ENCODE measurements at places on chromosomes 12 and 14.

GRCh38 chr12:80442426-80443222 lies 1.4 kb upstream of the PTPRQ start:
- no peak for DNase-seq

- no peak for DNase-seq
Observed at GRCh38 chr12:81944886-81945285, 185.7 kb upstream of the PPFIA2 start.

DNA sequence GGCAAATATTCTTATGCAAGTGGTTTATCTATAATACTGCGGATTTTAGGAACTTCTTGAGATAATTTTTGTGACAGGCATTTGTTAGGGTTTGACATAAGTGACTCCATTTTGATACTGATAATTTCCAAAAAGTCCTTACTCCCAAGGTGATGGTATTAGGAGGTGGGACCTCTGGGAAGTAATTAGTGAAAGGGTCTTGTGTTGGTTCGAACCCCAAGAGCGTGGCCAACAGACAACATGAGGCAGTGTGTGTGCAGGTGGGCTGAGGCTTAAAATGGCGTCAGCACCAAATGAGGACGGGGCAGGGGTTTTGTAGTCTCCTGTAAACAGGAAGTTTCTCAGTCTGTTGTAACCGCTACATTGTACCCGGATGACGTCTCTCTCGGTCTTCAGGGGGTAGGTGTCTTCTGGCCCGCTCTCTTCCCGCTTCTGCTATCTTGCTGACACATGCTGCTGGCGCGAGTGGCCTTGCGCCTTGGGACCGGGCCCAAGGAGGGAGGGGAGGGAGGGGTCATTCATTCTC lies 1.7 kb upstream of the C12orf43 start:
- no peak for DNase-seq

DNA sequence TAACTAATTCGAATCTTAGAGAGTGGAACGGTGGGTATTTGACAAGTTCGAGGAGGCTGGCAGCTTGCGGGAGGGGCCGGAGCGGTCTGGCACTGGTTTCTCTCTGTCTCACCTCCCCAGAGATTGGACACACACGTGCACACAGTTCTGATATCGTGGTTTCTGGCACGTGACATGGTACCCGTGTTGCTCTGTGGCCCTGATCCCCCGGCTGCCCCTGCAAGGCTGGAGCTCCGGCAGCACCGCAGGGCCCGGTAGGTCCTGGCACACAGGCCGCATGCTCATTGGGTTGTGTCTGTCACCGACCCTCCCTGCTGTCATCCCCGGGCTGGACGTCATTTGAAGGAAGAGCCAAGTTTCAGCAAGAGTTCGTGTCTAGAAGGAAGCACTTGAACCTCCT lies 82.7 kb downstream of the PPP2R5C start:
- no peak for DNase-seq

- peak; percentile 70 for DNase-seq
Observed at GRCh38 chr12:104457746-104458693, 1.3 kb downstream of the CHST11 start.

DNA sequence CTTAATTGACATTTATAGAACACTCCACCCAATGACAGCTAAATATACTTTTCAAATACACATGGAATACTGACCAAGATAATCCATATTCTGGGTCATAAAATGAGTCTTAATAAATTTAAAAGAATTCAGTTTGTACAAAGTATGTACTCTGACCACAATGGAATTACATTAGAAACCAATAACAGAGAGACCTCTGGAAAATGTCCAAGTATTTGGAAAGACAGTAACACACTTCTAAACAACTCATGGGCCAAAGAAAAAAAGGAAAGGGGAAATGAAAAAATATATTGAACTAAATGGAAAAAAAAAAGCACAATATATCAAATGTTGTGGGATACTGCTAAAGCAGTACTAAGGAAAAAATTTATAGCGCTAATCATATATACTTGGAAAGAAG lies 52.0 kb downstream of the CRACR2A start:
- DNase-seq = no peak

- no peak for DNase-seq
Observed at GRCh38 chr14:46581036-46581671, 70.4 kb downstream of the RPL10L start.

- DNase-seq = no peak
Observed at GRCh38 chr12:87280893-87281292, 748.3 kb downstream of the C12orf50 start.

DNA sequence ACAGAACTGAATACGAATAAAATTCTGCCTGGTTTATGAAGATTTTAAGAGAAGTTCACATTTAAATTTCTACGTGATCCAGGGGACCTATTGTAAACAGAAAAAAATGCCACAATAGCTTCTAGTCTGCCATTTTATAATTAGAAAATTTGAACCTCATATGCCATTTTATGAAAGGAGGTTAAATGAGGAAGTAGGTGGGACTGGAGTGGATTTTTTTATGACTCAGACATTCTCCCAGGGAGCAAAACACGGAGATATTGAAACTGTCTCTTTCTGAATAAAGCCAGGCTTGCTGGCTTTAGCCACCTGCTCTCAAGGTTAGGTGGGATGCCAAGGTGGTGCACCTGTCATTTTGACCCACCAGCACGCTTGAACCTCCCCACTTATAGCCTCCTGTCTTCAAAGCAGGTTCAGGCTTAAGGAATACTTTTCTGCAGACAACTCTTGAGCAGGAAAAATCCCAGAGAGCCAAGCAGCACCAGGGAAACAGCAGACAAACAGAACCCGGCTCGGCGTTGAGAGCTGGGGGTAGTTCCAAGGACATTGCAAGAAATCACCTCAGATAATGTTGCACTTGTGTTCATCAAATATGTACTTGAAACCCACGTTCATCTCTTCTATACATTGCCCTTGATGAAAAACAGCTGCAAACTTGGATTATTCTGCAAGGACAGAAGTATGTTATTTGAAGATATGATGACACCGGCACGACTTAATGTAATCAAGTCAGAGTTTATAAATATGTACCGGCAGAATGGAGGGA lies 203.7 kb downstream of the PPM1H start:
- DNase-seq = no peak

DNA sequence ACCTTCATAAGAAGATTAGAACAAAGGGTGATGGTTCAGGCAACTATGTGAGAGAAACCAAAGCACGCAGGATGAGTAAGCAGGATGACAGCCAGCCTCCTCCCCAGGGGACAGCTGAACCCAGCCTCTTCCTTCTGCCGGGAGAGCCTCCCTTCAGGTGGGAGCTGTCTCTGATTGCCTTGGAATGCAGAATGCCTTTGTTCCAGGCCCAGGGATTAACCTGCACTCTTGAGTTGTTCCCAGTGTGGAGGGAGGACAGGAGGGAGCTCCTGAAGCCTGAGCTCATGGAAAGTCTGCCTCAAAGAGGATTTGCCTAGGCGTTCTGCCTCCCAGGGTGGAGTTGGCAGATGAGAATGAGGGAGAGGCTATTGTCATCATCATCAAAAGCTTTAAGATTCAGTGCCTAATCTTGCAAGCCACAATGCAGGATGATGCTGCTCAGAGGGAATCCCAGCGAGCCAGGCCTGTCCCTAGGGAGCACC lies 3.6 kb upstream of the KRT6A start:
- DNase-seq = no peak

DNA sequence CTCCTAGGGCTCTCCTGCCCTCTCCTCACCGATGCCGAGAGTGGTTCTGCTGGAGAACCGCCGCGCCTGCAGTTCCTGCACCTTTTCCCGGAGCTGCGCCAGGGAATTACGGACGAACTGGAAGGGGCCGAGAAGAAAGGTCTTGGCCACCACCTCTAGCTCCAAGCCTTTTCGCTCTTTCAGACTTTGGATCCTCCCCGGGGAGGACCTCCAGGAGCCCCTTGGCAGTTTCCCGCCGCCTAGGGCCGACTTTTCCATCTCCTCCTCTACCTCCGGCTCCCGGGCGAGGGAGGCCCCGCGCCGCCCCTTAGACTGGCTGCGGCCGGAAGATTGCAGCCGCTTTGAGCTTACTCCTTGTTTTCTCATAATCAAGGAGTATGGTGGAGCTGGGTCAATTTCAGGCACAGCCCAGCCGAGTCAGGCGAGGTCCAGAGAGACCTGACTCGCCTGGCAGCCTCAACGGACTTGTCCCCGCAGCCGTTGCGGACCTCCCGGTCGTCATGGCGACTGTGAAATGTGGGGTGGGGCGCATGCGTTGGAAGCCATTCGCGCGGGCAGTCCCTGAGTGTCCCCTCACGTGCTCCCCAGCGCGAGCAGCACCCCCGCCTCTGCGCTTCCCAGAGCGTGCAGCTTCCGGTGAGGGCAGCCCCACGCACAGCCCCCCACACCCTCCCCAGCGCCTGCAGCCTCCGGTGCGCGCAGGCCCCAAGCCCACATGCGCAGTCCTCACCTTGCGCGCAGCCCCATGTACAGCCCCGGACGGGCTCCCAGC lies at the start of gene DPY19L2:
DPY19L2 (minus strand) TSS at position 466 of the 772 bp plus-strand sequence; CDS start at position 366, 100 bp downstream.
- peak; percentile 83 for DNase-seq

DNA sequence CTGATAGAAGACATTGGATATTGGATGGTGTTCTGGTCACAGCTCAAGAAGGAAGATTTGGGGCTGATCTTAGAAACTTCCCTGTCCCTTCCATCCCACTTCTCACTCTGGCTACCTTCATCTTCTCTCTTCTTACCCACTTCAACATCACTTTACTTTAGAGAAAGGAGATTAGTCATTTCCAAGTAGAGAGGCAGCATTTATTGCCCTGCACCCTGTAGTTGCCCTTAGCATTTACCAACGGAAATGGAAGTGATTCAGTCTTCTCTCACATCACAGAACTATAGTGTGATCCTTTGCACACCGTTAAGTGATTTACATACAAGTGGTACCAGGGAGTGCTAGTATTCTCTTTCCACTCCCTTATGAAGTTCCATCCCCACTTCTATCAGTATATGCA lies 52.4 kb downstream of the PHLDA1 start:
- DNase-seq = peak; percentile 67

- DNase-seq = no peak
Observed at GRCh38 chr14:39576736-39577135, 144.5 kb upstream of the FBXO33 start.

GRCh38 chr12:64006211-64006825 lies 161.8 kb downstream of the SRGAP1 start:
- no peak for DNase-seq

GRCh38 chr14:93686268-93686667 lies 102.0 kb downstream of the PRIMA1 start:
- no peak for DNase-seq

GRCh38 chr14:88437658-88438057 lies 52.2 kb downstream of the SPATA7 start:
- no peak for DNase-seq

DNA sequence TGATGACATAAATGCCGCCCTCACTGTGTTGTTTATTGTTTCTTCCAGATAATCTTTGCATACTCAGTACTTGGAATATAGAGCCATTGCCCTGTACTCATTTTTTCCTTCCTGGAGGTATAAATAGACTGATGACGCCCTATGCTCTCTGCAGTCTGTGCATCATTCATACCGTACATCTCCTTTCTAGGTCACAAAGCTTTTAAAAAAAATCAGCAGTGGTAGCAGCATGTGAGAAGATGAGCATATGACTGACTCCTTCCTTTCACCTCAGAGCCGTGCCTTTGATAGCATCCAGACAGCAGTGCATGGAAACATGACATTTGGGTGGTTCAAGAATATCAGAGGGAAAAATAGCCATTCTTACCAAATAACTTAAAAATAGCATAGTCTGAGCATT lies 77.3 kb downstream of the PDE3A start:
- DNase-seq = no peak

GRCh38 chr12:6494258-6494743 lies 399 bp downstream of the NCAPD2 start:
- DNase-seq = no peak

DNA sequence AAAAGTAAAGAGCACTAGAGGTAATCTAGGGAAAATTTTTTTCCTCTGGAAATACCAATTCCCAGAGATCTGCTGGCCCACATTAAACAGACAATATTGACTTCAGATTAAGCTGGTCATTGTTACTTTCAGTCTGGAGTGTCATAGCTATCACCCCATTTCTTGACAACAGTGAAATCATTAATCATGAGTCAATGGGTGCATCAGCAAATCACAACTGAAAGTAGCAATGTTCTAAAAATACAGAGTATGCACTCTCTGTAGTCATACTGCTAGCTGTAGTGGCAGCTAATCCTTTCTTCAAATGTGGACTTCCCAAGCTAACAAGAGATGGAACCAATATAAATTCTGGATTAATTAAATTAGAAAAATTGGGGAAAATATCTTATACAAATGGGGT lies 129.9 kb downstream of the CPNE8 start:
- no peak for DNase-seq

- DNase-seq = no peak
Observed at GRCh38 chr14:103735815-103736545, 20.4 kb downstream of the ZFYVE21 start.

DNA sequence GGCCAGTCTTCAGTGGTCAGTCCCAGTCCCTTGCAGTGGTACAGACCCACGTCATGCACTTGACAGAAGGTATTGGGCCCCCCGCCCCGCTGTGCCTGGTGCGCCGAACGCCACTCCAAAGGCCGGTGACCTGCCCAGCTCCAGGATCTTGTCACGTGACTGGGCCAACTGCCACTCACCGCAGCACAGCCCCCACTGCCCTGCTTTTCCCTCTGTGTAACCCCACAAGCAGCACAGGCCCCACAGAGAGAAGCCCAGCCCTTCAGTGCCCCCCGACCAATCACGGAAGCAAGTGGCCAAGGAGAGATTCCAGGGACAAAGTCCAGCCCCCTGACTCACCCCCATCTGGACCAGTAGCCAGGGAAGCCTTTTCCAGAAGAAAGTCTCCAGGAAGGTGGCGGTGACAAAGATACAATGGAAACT lies 498 bp downstream of the GPR132 start:
- DNase-seq = peak; percentile 87

- DNase-seq = no peak
Observed at GRCh38 chr12:96044017-96044942, 8.9 kb upstream of the LTA4H start.

DNA sequence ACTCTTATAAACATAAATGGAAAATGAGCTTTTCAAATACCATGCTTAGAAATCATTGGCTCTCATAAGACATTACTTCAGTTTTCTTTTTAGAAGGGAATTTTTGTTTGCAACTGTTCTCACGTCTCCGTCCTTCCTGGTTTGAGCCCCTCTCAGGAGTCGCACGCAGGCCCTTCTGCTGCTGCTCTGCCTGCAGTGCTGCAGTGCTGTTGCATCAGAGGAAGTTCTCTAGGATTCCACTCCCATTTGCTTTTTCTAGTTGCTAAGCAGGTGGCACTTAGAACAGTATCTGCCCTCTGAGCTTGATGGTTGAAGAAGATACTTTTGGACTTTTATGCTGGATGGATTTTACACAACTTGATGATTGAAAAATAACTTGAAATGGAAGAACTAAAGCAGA lies 70.8 kb downstream of the SCN8A start:
- no peak for DNase-seq

- no peak for DNase-seq
Observed at GRCh38 chr14:84477996-84478395, 1051.9 kb upstream of the FLRT2 start.

GRCh38 chr12:107091989-107092641 lies 1.2 kb downstream of the CRY1 start:
- peak; percentile 46 for DNase-seq

- DNase-seq = no peak
Observed at GRCh38 chr14:84129941-84130340, 1400.0 kb upstream of the FLRT2 start.

GRCh38 chr12:124586756-124587155 lies 19.3 kb upstream of the NCOR2 start:
- DNase-seq = no peak

- no peak for DNase-seq
Observed at GRCh38 chr12:77788231-77789168, 42.2 kb upstream of the NAV3 start.

GRCh38 chr14:99581374-99581773 lies 22.6 kb downstream of the CCDC85C start:
- DNase-seq = no peak
